Esophagus mucosa (tissue), 1 donor: ENCODE measurements at places on chromosomes 7 and 10. TPM values are rescaled to one million over a fixed set of nuclear protein-coding genes. Genes with fewer than 3 reads are reported as not detected.

The LEP gene
- total RNA-seq = 0.12 TPM

The GBX1 gene
- total RNA-seq = not detected

The DOCK4 gene
- total RNA-seq = 6.5 TPM

The OGA gene
- 54.4 TPM for total RNA-seq

- no peak for ATAC-seq
Observed at GRCh38 chr10:43160921-43161255, 22.6 kb downstream of the CSGALNACT2 start.

DNA sequence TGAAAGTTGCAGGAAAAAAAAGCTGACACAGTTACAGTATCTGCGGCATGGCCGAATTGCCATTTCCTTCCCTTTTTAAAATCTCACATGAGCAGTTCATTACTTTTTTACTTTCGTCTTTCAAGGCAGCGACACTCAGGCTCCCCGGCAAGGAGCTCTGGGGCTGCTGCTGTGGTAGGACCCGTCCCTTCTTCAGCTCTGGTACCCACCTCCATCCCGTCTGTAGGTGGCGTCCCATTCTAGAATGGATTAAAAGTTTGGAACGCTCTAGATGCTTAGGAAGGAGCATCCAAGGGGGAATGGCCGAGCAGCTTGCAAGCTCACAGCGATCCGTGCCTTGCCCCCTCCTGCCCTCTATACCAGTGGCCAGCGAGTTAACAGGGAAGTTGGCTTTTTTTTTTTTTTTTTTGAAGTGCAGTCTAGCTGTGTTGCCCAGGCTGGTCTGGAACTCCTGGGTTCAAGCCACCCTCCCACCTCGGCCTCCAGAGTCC lies 22.8 kb upstream of the TTYH3 start:
- ATAC-seq = no peak

DNA sequence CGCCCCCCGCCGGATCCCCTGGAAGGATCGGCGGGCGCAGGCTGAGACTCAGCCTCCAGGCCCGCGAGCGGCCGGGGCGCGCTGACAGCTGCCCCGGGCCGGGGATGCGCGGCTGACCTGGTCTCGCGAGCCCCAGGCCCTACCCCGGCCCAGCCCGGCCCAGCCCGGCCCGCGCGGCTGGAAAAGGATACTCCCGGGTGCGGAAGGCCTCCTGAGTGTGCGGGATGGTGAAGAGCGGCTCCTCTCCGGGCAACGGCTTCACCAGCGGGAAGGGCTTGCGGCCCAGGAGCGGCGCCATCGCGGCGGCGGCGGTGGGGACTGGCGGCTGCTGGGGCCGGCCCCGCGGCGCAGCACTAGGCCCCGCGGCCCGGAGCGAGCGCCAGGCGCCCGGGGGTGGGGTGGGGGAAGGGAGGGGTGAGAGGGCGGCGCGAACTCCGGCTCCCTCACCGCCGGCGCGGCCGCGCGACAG lies 423 bp downstream of the BAZ1B start:
- peak; percentile 71 for ATAC-seq

- no peak for ATAC-seq
Observed at GRCh38 chr7:92366730-92367129, 80.6 kb upstream of the GATAD1 start.

- peak; percentile 25 for ATAC-seq
Observed at GRCh38 chr7:100604976-100605911, 3.1 kb downstream of the PCOLCE start.

GRCh38 chr7:103824251-103824650 lies 165.2 kb downstream of the RELN start:
- no peak for ATAC-seq

- no peak for ATAC-seq
Observed at GRCh38 chr7:14073543-14073942, 84.1 kb upstream of the ETV1 start.
